ENCODE measurements at places on chromosomes 2 and 18.

GRCh38 chr18:39186008-39186407, 1620.4 kb upstream of the CELF4 start:
- DNase-seq, result no peak

- DNase-seq, result no peak
Observed at GRCh38 chr2:117972476-117973123, 41.3 kb downstream of the CCDC93 start.

DNA sequence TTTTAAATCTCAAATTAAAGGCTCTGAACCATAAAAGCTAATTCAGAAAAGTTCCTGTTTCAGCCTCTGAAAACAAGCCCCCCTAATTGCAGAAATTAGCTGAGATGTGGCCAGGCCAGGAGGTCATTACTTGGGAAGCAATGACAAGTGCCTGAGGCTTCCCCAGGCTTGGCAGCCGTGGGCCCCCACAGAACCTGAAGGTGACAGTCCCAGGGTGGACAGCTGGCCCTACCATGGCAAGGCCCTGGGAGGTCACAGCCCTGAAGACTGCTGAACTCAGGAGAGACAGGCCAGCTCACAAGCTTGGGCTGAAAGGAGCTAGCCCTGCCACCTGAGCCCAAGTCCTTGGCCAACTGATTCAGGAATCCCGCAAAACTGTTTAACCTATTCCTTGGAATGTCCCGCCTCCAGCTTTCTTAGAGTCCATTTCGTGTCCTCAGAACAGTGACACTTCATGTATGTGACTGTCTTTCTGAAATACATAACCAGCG, 54.3 kb upstream of the PKDCC start:
- DNase-seq, result no peak

DNA sequence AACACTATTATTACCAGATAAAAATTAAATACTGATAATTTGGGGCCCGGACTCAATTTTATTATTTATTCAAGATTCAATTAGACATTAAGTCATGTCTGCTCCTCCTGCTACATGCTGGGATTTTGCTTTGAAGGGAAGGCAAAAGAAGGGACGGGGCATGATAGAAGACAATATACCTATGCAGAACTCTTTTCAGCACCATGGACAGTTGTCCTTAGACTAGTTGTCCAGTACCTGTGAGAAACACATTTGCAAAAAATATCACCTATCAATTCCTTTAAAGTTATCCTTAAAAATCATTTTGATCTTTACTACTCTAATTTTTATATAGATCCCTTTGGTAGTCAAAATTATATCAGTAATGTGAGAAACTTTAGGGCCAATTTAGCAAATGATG, 100.2 kb upstream of the SULT1C3 start:
- DNase-seq, result no peak

- no peak for DNase-seq
Observed at GRCh38 chr2:225004597-225004996, 37.7 kb downstream of the DOCK10 start.

DNA sequence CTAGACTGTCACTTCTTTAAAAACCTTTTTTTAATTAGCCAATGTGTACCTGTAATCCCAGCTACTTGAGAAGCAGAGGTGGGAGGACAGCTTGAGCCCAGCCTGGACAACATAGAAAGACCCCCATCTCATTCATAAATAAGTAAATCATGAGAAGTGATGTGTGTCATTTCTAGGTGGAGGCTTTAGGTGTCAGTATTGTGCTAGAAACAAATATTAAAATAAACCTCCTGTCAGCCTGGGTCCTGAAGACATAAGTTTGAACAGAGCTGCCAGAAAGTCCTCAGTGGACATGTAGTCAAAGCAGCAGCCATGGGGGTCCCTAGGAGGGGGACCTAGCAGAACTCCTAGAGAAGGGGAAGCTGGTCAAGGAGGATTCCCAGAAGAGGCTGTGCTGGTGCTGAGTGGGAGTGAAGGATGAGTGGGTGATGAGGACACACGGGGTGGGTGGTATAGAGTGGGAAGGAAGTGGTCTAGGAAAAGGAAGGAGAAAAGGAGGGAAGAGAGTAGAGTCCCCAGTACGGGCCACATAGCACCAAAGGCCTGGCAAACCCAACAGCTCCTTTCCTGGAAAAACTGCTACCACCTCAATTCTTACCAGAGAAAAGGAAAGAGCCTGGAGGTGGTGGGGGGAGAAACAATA, 316.6 kb upstream of the NCKAP5 start:
- DNase-seq, result no peak

- no peak for DNase-seq
Observed at GRCh38 chr2:158894078-158894477, 74.4 kb upstream of the TANC1 start.

DNA sequence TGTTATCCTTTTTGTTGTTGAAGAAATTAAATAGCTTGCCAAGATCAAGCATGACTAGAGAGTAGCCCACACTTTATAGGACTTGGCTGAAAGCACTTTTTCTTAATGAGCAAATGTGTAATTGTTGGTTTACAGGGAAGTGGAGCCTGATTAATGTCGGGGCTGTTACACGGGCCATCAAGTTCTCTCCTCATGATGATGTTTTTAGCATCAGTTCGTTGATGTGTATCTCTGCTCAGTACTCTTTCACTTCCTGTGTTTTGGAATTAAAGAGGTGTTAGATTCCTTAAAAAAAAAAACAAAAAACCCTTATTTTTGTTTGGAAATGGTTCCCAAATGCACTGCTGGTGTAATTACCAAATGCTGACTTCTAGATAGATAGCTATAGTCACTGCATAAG, 114.2 kb downstream of the PTPRM start:
- no peak for DNase-seq

GRCh38 chr2:200619279-200619678, 33.5 kb downstream of the AOX1 start:
- DNase-seq, result no peak

DNA sequence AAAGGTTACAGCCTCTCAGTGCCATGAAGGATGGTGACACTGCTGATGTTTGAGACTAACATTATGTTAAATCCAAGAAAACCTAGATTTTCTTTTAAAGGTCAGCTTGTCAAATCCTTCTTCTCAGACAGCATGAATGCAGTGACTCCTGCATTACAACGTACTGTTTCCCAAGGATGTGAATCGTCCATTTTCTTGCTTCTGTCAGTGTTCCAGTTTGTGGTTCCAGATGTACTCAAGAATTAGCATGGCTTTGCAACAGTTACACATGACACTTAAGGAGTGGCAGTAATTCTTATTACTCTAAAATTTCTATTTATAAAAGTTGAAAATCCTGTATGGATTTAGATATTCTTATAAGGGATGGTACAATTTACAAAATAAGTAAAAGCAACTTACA, 1.5 kb upstream of the TTC39C start:
- no peak for DNase-seq

GRCh38 chr2:86323273-86324021, 14.0 kb downstream of the REEP1 start:
- no peak for DNase-seq

- DNase-seq, result no peak
Observed at GRCh38 chr2:11746807-11747459, 501 bp downstream of the LPIN1 start.

DNA sequence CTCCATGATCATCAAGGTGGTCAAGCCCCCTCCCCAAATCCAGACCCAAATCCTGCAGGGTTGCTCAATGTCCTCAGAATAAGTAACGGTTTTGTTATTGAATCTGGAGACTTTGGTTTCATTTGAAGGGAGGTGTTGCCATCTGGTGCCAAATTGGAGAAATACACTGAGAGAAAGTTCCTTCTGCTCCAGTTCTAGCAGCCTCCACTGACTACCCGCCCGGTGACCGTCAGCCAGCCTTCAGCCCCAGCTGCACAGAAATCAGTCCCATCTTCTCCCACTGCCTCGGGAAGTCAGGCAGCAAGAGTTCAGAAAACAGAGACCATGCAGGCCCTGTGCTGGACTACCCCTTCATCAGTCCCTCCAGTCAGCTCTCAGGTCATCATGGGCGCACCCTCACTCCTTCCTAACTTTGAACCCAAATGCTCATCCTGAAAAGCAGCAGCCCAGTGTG, 38.7 kb downstream of the PKDCC start:
- DNase-seq, result peak; percentile 73

DNA sequence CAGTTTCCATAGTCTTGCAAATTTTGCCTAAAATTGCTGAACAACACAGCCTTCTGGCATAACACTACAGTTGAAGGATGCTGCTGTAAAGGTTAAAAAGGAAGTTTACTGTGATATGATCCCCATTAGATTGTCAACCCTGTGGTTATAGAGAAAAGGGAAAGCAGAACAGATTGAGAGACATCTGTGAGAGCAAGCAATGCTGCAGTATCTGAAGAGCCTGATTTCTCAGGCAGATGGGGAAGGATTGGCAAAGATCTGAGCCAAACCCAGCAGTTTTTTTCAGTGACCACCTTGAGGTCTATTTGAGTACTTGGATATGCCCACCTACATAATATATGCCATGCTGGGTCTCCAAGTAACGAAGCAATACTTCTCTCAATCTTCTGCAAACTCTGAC, 8.5 kb upstream of the ST8SIA3 start:
- DNase-seq, result no peak

DNA sequence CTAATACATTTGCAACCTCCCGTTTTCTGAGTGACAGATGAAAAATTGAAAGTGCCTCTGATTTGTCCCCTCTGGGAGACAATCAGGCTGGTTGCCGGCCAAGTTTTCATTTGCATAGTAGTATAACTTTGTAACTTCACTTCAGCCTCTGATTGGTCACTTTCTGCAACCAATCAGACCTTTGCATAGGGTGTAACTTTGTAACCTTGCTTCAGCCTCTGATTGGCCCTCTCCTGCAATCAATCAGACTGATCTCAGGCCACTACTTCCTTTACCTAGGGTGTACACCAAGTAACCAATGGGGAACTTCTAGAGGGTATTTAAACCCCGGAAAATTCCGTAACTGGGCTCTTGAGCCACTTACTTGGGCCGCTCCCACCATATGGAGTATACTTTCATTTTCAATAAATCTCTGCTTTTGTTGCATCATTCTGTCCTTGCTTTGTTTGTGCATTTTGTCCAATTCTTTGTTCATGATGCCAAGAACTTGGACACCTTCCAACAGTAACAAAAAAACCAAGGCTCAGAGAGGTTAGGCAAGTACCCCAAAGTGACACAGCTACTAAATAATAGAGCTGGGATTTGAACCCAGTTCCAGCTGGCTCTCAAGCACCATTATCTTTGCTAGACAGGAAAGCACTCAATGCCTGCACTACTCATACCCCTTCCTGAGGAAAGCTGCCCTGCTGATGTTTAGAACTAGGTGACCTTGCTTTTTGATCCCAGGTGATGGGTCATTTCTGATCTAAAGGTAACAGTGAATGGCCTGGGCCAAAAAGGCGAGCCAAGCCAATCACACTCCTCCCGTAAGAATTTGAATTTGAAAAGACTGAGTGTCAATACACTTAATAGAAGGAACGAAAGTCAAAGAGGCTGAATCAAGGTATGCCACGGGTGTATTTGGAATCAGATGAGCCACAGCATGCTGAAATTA, 10.9 kb upstream of the MYOM1 start:
- no peak for DNase-seq

DNA sequence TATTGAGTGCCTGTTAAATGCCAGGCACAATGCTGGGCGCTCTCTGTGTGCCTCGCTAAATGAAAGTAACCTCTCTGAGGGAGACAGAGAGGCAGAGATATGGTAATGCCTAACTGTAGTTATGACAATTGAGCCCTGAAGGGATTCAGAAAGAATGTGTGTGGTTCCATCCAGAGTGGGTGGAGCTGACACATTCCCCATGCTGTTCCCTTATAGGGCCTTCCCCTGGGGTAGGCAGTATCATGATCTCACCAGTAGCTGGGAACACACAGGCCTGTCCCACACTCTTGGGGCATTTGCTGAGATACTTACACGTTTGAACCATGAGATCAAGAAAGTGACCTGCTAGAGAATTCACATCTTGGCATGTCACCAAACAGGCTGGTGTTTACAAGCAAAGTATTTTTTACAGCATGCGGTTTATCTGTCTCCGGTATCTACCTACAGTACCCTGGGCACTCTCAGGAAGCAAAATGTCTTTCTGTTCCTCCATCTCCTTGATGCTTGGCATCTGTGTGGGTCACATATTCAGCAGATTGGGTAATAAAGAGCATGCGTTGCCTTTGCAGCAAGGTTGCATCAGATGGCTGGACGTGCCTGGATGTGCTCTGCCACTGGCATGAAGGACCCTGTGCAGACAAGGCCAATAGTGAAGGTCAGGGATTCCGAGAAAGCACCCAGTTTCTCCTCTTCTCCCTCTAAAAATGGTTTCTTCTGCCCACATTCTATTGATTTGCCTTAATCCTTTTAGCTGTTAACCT, 9.4 kb downstream of the CTIF start:
- DNase-seq, result peak; percentile 22

DNA sequence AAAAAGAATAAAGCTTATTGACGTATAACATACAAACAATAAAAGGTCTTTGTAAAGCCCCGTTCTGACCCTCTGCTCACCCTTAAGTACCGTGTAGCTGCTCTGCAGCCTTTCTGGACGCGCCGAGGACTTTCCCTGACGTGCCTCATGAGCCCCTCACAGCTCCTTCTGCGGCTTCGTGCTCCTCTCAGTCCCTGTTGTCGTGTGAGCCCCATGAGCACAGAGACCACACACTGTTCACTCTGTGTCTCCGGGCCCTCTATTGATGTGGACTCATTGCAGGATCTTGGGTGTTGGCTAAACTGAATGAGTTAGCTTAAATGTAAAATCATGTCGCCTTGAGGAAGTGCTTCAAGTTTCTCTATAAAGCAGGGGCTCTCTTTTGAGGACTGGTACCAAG, 43.6 kb upstream of the INHBB start:
- DNase-seq, result no peak

DNA sequence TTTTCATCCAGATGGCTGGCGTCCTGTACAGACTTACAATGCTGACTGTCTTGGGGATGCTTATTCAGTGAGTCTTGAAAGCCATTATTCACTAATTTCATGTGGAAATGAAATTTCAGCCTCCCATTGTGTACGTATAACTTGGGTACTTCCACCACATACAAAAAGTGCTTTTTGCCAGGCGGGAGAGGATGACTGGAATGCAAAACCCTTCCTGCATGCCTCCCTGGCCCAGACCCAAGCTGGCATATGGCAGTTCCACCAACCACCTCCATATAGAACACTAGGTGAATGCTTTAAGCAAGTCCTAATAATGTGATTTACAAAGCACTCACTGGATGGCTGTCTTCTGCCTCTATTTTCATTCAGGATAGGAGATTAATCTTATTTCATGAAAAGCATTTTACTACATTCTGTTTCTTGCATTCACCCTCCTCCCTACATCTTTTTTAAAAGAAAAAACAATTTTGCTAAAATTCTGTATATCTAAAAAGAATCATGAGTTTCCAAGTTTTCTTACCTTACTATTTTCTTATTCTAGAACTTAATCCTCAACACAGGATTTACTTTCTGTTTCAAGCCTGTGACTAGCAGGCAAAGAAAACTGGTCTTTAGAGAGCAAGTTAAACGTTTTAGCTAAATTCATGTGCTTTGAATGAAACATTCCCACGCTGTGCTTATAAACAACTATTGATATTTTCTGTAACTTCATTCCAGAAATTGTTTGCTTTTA, 327.6 kb downstream of the NCKAP5 start:
- DNase-seq, result no peak

GRCh38 chr2:150847578-150847977, 360.1 kb upstream of the RND3 start:
- DNase-seq, result no peak

- DNase-seq, result no peak
Observed at GRCh38 chr18:76502551-76502950, 7.5 kb upstream of the ZNF516 start.

GRCh38 chr2:119242276-119243119, 18.9 kb downstream of the STEAP3 start:
- no peak for DNase-seq

- DNase-seq, result no peak
Observed at GRCh38 chr18:72378016-72378415, 166.1 kb downstream of the CBLN2 start.

All from tibial nerve (tissue), 4 donors.